NCI-H1930 (cell line): ENCODE measurements at places on chromosomes 5 and 9.

DNA sequence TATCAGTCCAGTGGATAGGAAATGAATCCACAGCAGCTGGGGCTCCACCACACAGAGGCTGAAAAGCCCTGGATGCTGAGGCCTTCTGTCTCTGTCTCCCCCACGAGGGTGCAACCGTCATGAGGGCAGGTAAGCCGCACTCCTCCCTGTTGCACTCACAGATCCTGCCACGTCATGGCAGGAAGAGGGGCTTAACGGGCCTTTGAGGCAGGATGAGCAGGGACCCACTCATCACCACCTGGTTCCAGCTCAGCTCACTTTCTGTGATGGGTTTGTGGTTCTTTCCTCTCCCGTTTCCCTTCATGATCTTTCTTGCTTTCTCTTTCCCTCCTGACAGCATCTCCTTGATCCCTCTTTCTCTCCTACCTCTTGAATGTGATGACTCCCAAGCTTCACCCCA lies 575.2 kb downstream of the CCDC171 start:
- no peak for DNase-seq

DNA sequence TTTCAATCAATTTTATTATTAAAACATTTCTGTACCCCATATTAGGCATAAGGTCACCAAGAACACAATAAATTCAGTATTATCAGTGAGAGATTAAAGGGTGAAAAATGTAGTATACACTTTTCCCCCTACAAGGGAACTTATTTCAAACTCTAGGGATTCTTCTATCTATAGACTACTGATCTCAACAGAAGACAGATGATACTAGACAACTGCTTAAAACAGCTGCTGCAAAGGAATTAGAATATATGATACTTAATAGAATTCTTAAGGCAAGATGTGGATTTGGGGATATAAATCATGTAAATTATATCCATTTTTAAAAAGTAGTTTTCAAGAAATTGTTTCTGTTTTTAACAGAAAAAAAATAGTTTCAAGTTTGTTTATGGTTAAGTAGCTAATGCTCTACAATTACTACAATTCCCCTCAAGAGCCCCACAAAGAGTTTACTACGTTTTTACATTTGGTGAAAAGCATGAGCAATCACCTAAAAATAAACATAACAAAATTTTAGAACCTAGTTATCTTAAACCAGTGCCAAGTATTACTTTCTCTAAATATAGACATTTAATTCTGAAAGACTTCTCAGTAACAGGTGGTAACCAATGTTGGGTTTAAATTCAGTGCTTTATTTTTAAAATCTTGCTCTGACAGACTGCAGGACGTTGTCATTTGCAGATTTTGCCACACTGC lies 6.0 kb downstream of the KIF24 start:
- no peak for DNase-seq

GRCh38 chr9:72132052-72132451 lies 17.2 kb upstream of the GDA start:
- no peak for DNase-seq

DNA sequence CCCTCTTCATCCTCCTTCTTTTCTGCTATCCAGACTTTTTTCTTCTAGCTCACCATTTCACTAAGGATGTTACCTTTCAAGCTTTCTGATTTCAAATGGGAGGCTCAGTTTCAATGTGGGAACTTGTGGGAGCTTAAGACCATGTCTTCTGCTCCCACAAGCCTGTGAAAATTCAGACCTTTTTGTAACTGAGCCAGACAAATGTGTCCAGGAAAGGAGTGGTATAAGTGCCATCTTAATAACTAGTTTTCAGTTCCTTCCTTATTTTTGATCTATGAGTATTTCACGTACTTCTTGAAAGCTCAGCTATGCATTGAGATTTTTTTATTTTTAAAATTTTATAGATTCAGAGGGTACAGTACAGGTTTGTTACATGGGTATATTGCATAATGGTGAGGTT lies 4.6 kb upstream of the ERCC6L2 start:
- no peak for DNase-seq

GRCh38 chr9:98873951-98874371 lies 66.5 kb downstream of the GALNT12 start:
- DNase-seq, result no peak

DNA sequence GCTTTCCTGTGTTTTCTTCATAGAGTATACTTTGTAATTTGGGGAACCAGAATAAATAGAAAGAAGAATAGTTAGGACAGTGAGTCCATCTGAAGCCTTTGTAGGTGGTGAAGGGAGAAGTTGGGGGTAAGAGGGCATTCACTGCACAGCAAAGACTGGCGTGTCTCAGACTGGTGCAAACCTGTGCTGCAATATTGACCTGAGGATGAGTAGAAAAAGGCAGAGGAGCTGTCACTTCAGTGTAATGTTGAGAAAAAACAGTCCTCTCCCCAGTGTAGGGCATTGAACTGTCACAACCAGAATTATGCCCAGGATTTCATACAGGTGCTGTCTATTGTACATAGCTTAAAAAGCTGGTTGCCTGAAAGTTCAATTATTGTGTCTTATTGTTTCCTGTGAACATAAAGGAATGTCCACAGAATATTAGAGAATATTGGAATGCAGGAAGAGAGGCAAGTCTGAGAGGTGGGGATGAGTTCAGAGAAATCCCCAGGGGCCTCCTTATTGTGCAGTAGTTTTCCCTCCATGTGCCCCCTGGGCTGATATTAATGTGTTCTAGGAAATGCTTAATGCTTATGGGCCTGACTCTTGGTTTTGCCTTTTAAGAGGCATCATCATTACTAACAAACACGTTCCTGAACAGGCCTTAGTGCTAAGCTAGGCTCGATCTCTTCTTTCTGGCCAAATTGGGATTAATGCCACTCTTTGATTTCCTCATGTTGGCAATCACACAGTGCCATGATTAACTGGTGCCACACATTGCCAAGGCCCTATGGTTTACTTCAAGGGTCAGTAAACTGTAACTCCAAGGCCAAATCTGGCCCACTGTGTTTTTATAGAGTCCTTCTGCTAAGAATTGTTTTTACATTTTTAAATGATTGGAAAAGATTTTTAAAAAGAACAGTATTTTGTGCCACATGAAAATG lies 34.0 kb downstream of the DAPK1 start:
- DNase-seq, result no peak

DNA sequence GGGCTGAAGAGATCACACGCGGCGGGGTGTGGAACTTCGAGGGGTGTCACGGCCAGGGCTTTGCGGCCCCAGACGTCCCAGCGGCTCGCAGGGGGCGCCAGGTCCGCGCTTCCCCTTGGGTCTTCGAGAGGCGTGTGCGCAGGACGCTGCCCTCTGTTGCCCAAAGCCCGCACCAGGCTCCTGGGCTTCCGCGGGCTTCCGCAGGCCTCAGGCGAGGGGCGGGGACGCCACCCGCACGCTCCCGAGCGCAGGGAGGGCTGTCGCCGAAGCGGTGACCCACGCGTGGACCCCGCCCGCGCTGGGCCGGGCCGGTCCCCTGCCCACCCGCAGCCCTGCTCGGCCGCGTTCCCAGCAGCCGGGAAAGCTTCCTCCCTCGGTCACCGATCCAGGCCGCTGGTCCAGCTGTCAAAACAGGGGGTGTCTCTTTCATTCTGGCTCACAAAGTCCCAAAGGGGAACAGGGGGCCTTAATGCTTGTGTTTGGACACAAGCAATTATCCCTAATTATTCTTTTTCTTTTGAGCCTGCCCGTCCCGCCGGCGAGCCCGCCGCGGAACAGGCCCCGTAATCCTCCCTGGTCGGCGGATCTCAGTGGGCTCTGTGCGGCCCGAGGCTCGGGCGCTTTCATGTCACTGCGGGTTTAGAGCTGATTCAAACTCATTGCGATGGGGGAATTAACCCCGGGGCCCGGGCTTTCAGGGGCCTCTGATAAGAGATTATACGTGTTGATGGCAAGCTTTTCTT lies 60.6 kb downstream of the TMEM174 start:
- peak; percentile 10 for DNase-seq

DNA sequence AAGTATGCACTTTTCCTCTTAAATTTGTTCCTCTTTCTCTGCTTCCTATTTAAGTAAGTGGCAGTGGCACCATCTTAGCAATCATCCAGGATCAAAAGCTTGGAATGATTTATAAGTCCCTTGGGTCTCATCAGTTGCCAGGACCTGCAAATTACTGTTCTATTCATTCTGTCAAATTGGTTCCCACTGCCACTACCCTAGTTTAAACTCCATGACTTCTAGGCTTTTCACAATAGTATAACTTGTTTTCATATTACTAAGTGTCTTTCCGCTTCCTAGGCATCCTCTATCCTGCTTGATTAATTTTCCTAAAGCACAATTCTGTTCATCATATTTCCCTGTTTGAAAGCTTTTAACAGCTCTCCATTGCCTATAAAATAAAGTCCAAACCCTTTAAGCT lies 363.9 kb upstream of the MEF2C start:
- DNase-seq, result no peak

DNA sequence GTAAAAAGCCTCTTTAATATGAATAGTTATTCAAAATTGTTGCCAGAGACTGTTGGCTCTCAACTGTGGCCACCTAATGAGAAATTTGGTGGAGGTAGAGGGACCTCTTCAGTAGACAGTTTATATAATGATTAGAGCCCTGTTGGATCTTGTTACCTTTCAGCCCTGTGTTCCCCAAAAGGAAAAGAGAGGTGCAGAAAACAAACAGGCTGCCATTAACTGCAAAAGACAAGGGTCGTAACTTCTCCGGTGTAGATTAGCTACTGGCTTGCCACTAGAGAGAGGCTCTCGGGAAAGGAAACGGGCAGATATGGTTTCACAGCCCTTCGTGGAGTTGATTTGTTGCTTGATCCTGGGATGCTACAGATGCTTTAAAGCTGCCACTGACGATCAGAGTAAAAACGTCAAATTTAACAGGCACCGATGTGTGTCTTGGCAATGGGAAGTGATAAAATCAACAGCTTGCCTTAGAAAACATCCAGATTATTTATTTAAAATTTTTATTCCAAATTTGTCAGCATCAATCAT lies 7.8 kb downstream of the FST start:
- no peak for DNase-seq

- DNase-seq, result no peak
These were observed 377.6 kb downstream of the BRINP1 start for GRCh38 chr9:118991366-118992285.

- DNase-seq, result peak; percentile 78
These were observed at the start of gene PLPPR1 for GRCh38 chr9:101028346-101029314. Gene PLPPR1 (plus strand): TSS chr9:101028727.

GRCh38 chr5:176654856-176655255 lies 7.6 kb downstream of the TSPAN17 start:
- no peak for DNase-seq

DNA sequence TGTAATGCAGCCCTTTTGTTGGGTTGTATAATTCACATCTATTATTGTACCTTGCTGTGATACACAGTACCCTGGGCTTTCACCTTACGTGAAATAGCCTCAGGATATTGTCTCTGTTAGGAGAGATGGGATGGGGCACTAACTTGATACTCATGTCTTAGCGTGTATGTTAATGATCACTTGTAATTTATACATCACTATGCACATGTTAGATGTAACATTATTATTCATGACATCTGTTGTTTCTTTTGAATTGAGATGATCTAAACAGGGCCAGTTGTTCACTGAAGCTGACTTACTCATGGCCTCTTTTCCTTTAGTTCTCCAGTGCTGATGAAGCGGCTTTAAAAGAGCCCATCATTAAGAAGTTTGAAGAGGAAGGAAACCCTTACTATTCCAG lies 65.2 kb downstream of the MCCC2 start:
- no peak for DNase-seq

DNA sequence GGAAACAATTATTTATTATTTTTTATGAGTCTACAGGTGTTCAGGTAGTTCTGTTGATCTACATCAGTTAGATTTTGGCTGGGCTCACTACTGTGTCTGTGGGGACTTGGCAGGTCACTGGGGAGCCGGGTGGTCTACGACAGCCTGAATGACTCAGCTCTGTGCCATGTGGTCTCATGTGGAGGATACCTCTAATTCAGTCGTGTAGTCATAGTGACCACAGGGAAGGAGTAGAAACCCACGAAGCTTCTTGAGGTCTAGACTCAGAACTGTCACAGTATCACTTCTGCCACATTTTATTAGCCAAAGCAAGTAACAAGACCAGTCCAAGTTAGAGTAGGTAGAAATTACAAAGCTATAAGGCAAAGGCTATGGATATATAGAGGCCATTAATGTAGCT lies 64.7 kb upstream of the GRAMD2B start:
- no peak for DNase-seq

- no peak for DNase-seq
These were observed 9.5 kb downstream of the EXOSC3 start for GRCh38 chr9:37775216-37775919.

DNA sequence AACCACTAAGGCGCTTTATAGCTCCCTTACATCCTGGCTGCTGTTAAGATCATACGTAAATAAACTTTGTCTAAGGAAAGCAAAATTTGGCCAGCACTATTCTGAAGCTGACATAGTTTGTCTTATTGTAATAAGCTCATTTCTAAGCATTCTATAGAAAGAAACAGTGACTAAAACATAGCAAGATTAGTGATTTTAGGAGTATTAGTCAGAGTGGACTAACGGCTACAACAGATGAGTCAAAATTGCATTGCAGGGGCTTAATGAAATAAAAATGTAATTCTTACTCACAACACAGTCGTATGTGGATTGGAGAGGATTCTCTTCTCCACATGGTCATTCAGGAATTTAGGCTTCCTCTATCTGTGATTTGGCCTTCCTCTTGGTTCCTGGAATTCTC lies 347.6 kb downstream of the GADD45G start:
- DNase-seq, result no peak

DNA sequence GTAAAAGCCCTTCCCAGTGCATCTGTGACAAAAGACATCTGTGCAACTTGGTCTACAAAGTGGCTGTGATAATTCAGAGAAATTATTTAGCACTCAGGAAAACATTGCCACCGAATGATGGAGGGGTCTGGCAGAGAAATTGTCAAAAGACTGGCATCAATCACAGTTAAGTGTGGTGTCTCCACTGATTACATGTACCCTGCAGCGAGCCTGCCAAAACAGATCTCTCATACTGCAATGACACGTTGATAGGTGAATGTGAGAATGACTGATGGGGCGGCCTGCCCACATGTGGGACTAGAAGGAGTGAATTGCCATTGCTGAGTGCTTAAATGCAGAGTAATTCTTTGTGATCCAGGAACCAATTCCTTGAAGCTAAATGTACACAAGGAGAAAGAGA lies 136.4 kb upstream of the PCSK5 start:
- DNase-seq, result no peak

DNA sequence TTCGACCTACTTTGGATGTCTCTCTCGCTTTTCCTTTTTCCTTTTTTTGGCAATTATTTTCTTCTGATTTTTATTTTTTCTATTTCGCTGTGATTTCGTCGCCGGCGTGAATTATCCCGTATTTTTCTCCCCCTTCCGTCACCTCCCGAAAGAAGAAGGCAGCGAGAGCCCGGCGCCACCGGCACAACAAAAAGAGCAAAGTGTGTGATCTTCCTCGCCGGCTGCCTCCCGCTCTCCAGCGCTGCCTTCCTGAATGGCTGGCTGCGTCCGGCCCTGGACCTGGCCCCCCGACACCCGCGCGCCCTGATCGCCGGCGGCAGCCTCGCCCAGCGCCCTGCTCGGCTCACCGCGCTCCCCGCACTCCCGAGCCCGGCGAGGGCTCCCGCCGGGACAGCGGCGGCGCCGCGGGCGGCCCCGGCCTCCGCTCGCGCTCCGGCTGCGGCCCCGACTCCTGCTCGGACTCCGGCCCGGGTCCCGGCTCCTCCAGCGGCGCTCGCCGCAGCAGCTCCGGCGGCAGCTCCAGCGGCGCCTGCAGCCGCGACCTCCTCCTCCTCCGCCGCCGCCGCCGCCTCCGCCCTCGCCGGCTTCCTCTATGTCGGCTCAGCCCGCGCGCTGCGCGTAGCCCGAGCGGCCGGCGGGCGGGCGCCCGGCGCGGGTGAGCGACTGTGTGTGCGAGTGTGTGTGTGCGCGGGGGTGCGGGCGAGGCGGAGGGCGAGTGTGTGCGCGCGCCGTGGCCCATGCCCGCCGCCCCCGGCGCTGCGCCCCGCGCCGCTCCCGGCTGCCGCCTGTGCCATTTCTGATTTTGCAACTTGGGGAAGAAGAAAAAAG lies 960 bp downstream of the NR2F1 start:
- DNase-seq, result peak; percentile 18
